NCI-H524 treated with DMSO at 0.1 percent for 48 hours (cell line): ENCODE measurements at places on chromosomes 1 and 21.

DNA sequence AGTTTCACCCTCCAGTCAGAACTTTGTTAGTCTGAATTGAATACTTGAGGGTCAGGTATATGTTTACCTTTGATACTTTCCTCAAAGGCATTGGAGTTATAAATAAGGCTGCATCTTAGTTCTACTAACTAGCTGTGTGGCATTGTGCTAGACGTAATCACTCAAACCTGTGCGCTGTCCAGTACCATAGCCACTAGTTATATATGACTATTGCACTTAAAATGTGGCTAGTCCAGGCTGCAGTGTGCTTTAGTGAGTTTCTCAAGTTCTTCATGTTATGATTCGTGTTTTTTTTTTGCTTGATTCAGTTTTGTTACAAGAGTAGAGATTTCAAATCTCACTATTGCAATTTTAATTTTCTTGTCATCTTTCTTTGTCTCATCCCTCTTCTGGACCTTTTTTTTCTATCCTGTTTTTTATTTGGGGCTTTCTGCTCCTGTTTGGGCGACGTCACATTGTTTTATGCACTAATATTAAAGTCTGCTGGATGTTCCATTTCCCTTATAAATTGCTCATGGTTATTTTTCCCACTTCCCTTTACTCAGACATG lies 5.7 kb downstream of the MAN1A2 start:
- no peak for DNase-seq

- no peak for DNase-seq
Observed at GRCh38 chr1:232305050-232305449, 324.9 kb downstream of the SIPA1L2 start.

DNA sequence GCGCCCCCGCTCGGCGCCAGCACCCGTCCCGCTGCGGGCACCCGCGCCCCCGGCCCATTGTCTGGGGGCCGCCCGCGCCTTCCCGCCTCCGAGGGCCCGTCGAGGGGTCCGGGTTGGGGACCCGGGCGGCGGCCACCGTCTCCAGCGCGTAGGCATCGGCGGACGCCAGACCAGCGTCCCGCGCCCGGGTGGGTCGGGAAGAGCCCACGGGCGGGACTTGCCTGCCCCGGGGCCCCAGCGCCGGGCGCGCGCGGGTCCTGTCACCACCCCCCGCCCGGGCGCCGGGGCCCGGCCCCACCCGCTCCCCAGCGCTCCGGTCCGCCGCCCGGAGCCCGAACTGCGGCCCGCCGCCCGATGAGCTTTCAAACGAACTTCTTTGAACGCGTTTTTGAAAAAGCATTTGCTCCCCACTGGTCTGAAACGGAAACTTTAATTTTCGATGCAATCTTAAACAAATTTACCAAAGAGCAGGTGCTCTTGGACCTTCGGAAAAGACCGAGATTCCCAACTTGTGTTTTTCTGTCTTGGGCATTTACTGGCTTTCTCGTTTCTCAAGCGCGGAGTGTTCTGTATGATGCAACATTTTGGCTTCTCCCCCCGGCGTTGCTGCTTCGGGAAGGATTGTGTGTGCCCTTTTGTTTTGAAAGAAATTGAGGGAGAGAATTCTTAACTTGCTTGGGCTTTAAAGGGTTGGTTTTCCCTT lies 615 bp downstream of the CLIC4 start:
- DNase-seq, result peak; percentile 1

GRCh38 chr1:201842472-201843027 lies 13.6 kb downstream of the IPO9 start:
- DNase-seq, result no peak
